ENCODE measurements at places on chromosomes 5 and 9. TPM values are rescaled to one million over a fixed set of nuclear protein-coding genes. Genes with fewer than 3 reads are reported as not detected.

The PRRT1B gene
- not detected for total RNA-seq

The LRRC19 gene
- total RNA-seq = not detected

The SPINK14 gene
- total RNA-seq = not detected

The C1QTNF2 gene
- not detected for total RNA-seq

The NADK2 gene
- 13.6 TPM for total RNA-seq

The ADAMTS2 gene
- not detected for total RNA-seq

The TOMM5 gene
- total RNA-seq = 65.7 TPM

The GDNF gene
- not detected for total RNA-seq

The FBXW5 gene
- total RNA-seq = 74.9 TPM

The TCF7 gene
- total RNA-seq = 265 TPM

The PDE6A gene
- not detected for total RNA-seq

The ADGRV1 gene
- 0.12 TPM for total RNA-seq

The GLIPR2 gene
- total RNA-seq = 17.7 TPM

The FAM221B gene
- total RNA-seq = not detected

The HTR4 gene
- total RNA-seq = not detected

The FSTL4 gene
- total RNA-seq = not detected

The SLC28A3 gene
- 1.7 TPM for total RNA-seq

The NOXA1 gene
- total RNA-seq = 1.8 TPM

The NTNG2 gene
- total RNA-seq = 3.2 TPM

DNA sequence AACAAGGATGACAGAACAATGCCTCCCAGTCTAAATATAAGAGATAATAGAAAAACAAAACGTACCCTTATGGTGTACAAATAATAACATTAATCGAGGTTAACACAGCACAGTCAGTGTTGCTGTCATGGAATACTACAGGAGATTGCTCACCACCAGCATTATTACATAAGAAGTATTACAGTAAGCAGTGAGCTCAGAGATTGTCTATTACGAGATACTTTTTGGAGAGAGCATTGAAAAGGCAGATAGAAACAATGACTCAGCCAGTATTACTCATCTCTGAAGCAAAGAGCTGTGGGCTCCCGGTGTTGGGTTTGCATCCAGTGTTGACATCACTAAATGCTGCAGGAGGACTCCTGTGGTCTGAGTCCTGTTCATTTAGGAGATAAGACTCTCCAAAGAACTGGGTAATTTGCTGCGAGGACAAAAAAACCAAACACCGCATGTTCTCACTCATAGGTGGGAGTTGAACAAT lies 191.9 kb upstream of the SEMA6A start:
- no peaks in the 10 kb centered on the region for H3K27me3 ChIP-seq
- H3K36me3 ChIP-seq = no peaks in the 10 kb centered on the region
- H3K27ac ChIP-seq = no peak overlapping the region
- peak; percentile 23 for DNase-seq

DNA sequence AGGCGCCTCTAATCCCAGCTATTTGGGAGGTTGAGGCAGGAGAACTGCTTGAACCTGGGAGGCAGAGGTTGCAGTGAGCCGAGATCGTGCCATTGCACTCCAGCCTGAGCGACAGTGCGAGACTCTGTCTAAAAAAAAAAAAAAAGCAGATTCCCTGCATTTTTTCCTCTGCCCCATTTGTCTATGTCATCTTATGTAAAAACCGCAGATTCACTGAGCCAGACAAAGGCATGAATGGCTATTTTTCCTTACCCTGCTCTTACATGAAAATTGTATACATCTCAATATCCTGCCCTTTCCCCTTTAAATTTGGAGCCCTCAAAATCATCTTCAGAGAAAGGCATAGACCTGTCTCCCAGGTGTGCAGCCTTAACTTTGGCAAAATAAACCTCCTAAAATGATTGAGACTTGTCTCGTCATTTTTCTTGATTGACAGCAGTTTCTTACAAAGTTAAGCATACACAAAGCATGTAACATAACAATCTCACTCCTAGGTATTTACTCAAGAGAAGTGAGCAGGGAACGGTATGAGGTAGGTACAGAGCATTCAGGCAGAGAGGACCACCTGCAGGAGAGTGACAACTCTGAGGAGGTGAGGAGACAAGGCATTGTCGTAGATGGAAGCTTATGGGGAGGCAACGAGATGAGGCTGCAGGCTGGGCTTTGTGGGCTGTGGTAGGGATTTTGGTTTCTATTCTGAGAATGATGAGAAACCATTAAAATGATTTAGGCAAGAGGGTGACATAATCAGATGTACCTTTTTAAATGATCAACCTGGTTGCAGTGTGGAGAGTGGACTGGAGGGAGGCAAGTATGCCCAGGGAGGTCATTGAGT lies 65.7 kb upstream of the IL6ST start:
- H3K36me3 ChIP-seq = no peaks in the 10 kb centered on the region
- DNase-seq = peak; percentile 51
- peak overlapping the region; percentile 47 for H3K4me3 ChIP-seq
- peaks cover 7% of the 10 kb centered on the region for H3K27me3 ChIP-seq

DNA sequence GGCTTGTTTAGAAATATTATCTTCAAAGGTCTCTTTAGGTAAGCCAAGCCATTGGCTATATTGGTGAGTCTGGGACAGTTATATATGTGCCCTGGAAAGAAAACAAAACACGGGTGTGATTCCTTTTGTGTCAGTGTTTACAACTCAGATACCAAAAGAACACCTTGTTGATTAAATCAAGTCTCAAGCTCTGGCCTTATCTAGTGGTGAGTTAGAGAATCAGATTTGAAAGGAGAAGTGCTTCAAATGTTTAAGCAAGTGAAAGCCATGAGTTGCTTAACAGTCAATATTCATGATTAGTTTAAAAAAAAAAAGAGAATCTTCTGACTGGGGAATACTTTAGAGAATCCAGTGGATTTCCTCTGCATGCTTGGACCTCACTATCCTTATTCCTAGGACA lies 68.3 kb downstream of the IQGAP2 start:
- H3K4me3 ChIP-seq = peak overlapping the region; percentile 40
- no peaks in the 10 kb centered on the region for H3K27me3 ChIP-seq
- peak overlapping the region; percentile 100 for H3K27ac ChIP-seq
- H3K4me1 ChIP-seq = peaks cover 70% of the 10 kb centered on the region
- H3K36me3 ChIP-seq = peaks cover 5% of the 10 kb centered on the region
- DNase-seq = no peak

DNA sequence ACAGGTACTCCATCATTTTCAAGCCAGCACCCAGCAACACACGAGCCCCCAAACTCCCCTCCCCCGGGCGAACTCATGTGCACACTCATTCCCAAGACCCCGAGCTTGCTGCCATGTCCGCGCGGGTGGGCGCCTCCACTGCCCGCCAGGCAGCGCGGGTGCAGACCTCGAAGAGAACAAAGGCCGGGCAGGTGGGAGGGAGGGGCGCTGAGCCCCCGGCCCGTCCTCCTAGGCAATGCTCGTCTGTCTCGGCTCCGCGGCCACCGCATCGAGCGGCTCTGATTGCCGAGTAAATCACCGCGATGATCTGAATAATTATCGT lies 47.1 kb upstream of the PSD2 start:
- H3K27me3 ChIP-seq = peaks cover 28% of the 10 kb centered on the region
- DNase-seq = no peak
- no peaks in the 10 kb centered on the region for H3K36me3 ChIP-seq
- peaks cover 49% of the 10 kb centered on the region for H3K4me1 ChIP-seq

DNA sequence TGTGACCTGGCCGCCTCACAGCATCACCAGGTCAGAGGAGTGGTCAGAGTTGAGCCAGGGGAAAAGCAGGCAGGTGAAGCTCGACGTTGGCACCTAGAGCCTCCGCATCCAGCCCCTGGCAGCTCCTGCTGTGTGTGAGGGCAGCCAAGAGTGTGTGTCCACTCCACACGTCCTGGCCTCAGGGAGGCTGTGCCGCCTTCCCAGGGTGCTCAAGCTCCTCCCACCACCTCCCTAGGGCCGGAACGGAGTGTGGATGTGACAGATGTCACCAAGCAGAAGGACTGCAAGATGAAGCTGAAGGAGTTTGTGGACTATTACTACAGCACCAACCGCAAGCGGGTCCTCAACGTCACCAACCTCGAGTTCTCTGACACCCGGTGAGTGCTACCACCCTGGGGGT lies 72.5 kb downstream of the PHF2 start:
- no peaks in the 10 kb centered on the region for H3K36me3 ChIP-seq
- no peak overlapping the region for H3K4me3 ChIP-seq
- no peaks in the 10 kb centered on the region for H3K4me1 ChIP-seq
- H3K27ac ChIP-seq = no peak overlapping the region

GRCh38 chr5:77213601-77214000 lies 3.1 kb downstream of the PDE8B start:
- DNase-seq = no peak
- H3K4me1 ChIP-seq = peaks cover 14% of the 10 kb centered on the region
- H3K27ac ChIP-seq = no peak overlapping the region
- peaks cover 82% of the 10 kb centered on the region for H3K27me3 ChIP-seq

DNA sequence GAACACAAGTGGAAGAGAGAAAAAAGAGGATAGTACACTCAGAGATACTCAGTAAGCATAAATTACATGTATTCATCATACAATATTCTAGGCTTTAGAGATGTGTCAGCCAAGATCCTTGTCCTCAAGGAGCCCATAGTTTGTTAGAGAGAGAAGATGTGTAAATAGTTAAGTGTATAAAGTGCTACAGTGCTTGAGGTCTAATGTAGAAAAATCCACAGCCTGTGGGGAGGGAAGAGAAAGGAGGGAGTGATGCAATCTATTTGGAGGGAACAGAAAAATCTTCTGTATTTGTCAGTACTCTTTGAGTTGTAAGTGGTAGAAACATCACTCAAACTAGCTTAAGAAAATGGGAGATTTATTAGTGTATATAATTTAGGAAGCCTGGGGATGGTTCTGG lies 81.9 kb downstream of the PALM2AKAP2 start:
- H3K4me1 ChIP-seq = no peaks in the 10 kb centered on the region
- peaks cover 20% of the 10 kb centered on the region for H3K27me3 ChIP-seq
- H3K36me3 ChIP-seq = no peaks in the 10 kb centered on the region

GRCh38 chr5:111398013-111398412 lies 114.3 kb downstream of the STARD4 start:
- H3K27me3 ChIP-seq = no peaks in the 10 kb centered on the region
- H3K4me1 ChIP-seq = peaks cover 30% of the 10 kb centered on the region
- no peak overlapping the region for H3K27ac ChIP-seq
- peaks cover 5% of the 10 kb centered on the region for H3K36me3 ChIP-seq
- DNase-seq = peak; percentile 2

DNA sequence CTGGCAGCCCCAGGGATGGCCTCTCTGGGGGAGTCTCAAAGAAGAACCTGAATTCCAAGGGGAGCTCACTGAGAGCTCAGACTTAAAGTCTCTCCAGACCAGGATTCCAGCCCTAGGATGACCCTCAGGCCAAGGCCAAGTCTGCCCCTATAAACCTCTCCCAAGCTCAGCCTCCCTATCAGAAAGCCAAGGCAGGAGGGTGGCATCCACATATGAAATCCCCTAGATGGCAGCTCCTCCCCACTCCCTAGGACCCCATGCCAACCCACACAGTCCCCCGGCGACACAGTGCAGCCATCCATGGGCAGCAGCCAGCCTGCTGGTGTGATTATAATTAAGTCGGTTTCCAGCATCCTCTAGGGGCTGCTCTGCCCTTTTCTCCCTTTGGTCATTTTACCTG lies 269.9 kb downstream of the CDK5RAP2 start:
- DNase-seq = no peak
- H3K36me3 ChIP-seq = no peaks in the 10 kb centered on the region
- no peaks in the 10 kb centered on the region for H3K27me3 ChIP-seq
- no peak overlapping the region for H3K27ac ChIP-seq

DNA sequence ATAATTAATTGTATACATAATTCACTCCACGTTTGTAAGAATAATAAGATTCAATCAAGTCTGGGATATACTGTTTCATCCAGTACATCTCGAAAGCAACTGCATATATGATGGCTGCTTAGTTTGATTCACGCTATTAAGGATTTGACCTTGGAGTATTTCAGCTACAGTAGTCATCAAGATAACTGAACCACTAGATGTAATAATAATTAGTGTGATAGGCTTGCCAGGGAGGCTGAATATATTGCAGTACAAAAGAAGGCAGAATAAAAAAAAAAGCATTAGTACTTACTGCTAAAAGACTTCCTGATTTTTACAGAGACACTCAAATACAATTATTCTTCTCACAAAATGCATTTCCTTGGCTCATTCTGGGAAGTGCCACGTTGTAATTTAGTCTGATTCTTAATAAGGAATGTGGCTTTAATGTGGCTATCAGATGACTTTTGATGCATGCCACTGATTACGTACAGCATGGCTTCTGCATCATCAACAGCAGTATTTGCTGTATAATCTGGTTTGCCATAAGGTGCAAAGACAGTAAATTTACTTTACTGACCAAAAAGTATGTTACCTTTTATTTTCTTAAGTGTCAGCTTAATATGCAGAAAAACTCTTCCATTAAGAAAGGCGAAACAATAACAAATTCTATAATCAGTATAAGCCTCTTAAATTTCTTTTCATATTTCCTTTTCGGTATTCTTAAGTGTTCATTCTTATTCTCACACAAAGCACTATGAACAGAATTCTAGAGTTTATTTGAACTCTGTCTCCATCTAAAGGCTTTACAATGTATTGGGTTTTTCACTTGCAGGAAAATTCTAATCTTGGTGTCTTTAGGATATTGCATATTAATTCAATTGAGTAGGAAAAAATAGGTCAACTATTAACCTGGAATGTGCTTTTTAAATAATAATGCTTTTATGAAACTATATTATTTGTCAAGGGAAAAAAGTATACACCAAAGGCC lies 166.4 kb downstream of the SLF1 start:
- H3K4me1 ChIP-seq = no peaks in the 10 kb centered on the region
- H3K4me3 ChIP-seq = no peak overlapping the region
- no peak for DNase-seq
- no peaks in the 10 kb centered on the region for H3K36me3 ChIP-seq

- no peak overlapping the region for H3K4me3 ChIP-seq
- peak; percentile 9 for DNase-seq
- H3K4me1 ChIP-seq = no peaks in the 10 kb centered on the region
These were observed 31.7 kb upstream of the ZBTB43 start for GRCh38 chr9:126773004-126773607.

DNA sequence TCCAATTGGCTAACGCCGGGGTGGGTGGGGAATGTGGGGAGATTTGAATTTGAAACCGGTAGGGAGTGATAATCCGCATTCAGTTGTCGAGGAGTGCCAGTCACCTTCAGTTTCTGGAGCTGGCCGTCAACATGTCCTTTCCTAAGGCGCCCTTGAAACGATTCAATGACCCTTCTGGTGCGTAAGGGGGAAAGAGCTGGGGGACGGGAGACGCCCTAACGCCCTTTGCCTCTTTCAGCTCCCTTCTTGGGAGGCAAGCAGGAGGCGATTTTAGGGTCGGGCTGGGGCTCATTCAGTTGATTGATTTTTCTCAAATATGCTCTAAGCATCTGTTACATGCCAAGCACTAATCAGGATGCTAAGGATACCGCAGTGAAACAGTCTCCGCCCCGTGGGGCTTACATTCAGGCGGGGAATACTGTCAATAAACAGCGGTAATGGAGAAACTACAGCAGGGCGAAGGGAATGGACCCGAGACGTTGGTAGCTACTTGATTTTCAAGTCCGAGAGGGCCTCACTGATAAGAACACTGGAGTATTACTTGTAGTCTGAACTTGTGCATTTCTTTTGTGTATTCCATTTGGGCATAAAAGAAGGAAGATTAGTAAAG lies at the start of gene HMMR:
HMMR (plus strand) TSS at position 71 of the 610 bp plus-strand sequence; CDS start at position 132, 61 bp downstream.
- H3K4me3 ChIP-seq = peak within 1 kb of the TSS; percentile 85
- peaks cover 46% of the 10 kb centered on the region for H3K4me1 ChIP-seq
- no peaks in the 10 kb centered on the region for H3K27me3 ChIP-seq

- no peak overlapping the region for H3K4me3 ChIP-seq
- no peaks in the 10 kb centered on the region for H3K27me3 ChIP-seq
These were observed 286.4 kb upstream of the DMAC1 start for GRCh38 chr9:8085986-8086385.

- H3K4me1 ChIP-seq = peaks cover 19% of the 10 kb centered on the region
- peaks cover 8% of the 10 kb centered on the region for H3K27me3 ChIP-seq
- DNase-seq = no peak
- H3K36me3 ChIP-seq = no peaks in the 10 kb centered on the region
These were observed 24.6 kb downstream of the SPARC start for GRCh38 chr5:151661968-151662732.

All from activated T-cell treated with anti-CD3 and anti-CD28 coated beads, Interleukin-2, amount 50 U/mL, for 72 hours (primary cell).